ENCODE measurements at places on chromosomes 3 and 15. TPM values are rescaled to one million over a fixed set of nuclear protein-coding genes. Genes with fewer than 3 reads are reported as not detected.

- no peak for DNase-seq
Observed at GRCh38 chr15:92910451-92910850, 10.3 kb downstream of the CHD2 start.

DNA sequence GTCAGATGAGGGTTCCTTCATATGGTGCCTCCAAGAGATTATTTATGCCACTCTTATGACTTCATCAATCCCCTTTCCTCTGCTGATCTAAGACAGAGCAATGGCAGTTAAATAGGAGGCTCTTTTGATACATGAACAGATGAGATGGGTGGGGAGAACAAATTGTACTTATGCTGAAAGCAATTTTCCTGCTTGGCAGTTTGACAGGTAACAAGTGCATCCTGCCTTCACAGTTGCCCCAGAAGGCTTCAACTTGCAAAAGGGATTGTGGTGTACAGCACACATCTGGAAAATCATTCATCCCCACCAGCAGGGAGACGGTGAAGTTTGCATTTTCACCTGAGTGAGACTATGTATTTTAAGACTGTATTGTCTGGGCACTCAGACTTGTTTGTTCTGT lies 27.3 kb downstream of the ENTPD3 start:
- DNase-seq = no peak

DNA sequence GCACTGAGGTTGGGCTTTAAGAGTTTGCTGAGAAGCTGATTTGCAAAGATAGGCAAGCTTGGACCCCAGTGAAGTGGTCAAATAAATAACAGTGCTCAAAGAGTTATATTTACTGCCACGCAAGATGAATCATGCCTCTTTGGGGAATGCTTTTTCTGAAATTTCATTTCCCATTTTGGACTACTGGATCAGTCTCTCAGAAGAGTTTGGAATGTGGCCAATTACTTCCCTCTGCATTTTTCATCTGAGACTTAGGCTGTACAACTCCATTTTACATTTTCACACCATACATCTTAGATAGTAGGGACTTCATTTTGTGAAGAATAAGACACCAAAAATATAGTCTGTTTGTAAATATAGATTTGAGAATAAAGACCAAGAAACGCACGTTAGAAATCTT lies 419.7 kb downstream of the FGF12 start:
- DNase-seq = no peak

DNA sequence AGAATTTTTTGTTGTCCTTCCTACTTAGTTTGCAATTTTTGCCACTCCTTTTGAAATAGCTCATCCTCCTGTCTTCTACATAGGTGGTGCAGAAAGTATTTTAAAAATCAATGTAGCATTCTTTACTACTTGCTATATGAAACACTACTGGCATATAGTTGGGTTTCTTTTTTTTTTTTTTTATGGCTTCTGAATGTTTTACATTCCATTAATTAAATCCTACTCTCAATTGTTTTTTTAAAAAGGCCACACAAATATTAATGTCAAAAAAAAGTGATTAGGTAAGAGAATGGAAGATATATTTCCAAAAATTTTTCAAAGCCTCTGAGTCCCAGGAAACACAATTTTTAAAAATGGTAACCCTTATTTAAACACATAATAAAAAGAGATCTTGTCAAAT lies 262.6 kb downstream of the MAGI1 start:
- no peak for DNase-seq

GRCh38 chr15:70158309-70159000 lies 60.7 kb upstream of the TLE3 start:
- DNase-seq = no peak

GRCh38 chr3:123432832-123433523 lies 15.9 kb downstream of the ADCY5 start:
- DNase-seq = no peak

- DNase-seq = no peak
Observed at GRCh38 chr3:64011685-64012084, 11.6 kb downstream of the PSMD6 start.

DNA sequence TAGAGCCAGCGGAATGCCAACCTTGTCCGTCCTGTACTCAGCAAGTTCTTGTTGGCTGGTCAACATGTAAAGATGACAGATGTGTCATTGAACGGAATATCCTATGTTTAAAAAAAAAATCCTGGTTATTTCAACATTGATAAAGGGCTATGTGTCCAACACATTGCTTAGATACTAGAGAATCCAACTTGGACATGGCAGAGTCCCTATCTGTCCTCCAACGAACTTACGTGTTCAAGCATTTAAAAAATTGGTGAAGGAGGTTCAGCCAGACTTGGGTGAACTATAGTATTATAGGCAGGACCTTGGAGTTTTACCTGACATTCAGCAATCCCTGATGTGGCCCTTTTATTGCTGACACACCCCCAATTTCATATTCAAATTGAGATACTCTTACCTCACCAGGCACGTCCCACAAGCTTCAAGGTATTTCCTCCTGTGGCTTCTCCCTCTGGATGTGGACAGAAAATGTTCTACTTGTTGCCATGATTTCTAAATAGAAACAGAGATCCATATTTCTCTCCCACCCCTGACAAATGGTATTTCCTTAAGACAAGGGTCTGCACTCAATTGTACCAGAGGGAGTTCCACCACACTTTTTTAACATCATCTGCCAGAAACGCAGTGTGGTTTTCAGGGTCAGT lies 207.7 kb upstream of the TPM1 start:
- no peak for DNase-seq

DNA sequence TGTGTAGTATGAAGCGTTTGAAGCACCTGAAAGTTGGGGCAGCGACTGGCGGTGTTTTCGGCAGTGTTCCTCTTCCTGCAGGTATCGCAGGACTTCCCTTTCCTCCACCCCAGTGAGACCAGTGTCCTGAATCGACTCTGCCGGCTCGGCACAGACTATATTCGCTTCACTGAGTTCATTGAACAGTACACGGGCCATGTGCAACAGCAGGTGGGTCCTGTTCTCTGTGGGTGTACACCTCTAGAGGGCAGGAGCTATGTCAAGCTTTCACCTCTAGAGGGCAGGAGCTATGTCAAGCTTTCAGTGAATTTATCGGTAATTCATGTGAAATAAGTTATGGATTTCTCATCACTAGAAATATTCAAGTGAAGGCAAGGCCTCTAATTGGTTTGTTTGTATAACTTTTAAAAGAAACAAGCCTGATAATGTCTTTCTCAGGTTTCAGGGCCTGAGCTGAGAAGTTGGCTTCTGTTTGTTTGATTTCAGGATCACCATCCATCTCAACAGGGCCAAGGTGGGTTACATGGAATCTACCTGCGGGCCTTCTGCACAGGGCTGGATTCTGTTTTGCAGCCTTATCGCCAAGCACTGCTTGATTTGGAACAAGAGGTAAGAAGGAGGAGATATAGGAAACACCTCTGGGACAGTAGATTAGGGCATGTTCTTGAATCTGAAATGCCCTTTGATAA lies 5.3 kb downstream of the TUBGCP4 start:
- no peak for DNase-seq

DNA sequence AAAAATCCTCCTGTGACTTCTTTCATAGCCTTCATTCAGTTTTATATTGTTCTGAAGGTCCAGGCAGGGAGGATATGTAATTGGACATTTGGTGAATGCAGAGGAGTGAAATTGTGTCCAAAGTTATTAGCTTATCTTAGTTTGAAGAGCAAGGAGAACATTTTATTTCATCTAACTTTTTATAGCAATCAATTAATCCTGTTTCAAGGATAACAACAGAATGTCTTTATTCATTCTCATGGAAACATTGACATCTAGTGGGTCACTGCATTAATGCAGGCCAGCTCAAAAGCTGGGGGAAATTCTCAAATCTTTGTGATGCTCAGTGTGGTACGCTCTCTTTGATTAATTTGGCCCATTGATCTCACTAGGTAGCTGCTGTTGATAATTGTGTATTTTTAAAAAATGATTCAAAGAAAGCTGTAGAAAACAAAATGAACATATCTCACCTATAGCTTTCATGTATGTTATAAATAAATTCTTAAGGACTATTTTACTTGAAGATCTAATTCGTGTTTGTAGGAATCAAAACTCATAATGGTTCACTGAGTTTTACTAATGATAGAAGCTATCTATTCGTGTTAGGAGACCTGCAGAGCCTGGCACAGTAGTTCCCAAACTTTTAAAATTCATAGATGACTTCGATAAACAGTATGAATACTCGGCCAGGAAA lies 150.8 kb upstream of the KCNMB2 start:
- peak; percentile 71 for DNase-seq

DNA sequence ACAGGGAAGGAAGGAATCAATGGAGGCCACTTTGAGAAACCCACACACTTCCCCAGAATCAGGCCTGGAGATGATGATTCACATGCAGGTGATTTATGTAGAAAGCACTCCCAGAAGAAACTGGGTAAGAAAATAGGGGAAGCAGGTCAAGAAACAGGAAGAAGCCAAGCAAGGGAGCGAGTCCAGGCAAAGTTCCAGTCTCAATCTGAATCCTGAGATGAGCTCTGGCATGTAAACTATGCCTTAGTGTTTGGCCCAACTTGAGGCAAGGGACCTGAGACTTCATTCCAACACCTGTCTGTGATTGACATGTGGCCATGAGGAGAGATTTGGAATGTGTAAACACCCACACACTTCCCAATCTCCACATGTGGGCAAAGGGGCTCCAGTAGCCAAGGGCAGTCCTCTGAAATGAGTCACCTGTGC lies 61.6 kb upstream of the CTNNB1 start:
- DNase-seq = no peak

- DNase-seq = no peak
Observed at GRCh38 chr3:157327837-157328236, 108.8 kb upstream of the PTX3 start.

- no peak for DNase-seq
Observed at GRCh38 chr3:108011616-108012015, 79.2 kb downstream of the CD47 start.

DNA sequence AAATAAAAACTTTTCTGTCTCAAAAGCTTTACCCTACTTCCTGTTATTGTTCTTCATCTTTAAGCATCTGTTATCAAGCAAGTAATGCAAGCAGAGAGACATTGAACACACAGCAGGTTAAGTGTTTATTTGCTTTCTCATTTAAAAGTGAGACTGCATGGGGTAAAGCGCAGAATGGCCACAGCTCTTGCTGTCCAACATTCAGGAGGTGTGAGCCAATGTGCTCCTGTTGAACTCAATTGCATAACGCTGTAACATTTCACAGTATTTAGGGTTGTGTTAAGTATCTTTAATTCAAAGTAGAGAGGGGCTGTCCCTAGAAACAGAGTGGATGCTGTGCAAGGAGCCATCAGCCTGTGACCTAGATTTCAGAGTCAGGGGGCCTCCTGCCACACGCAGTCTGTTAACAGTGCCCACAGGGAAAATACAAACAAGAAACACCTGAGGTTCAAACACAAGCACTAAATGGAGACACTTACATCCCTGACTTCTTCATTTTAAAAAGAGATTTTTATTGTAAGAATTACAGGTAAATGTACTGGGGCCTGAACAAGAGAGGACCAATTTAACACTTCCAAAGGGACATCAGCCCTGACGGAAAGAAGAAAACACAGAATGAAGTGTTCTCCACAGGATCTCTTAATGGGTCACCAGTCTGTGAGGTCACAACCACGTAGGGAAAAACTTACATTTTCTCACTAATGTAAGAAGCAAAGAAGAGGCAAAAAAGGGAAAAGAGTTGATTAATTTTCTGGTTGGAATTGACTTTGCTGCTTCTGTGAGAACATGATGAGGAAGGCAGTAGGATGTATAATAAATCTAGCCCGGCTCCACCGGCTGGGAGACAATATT lies 815.1 kb downstream of the VGLL3 start:
- DNase-seq = no peak

Gene CLEC3B
- 11.9 TPM for polyA plus RNA-seq

Gene C3orf22
- 0.10 TPM for polyA plus RNA-seq

Gene ACKR4
- polyA plus RNA-seq = 1.6 TPM

Gene POMGNT2
- polyA plus RNA-seq = 19.0 TPM

Gene ANKRD63
- 0.17 TPM for polyA plus RNA-seq

Gene MESP2
- 0.45 TPM for polyA plus RNA-seq

Gene WNT5A
- 42.5 TPM for polyA plus RNA-seq

Gene HGD
- 97.3 TPM for polyA plus RNA-seq
